ENCODE measurements at places on chromosomes 11 and 22.

- no peak for DNase-seq
Measured at GRCh38 chr11:130413405-130414106, 14.9 kb downstream of the ADAMTS8 start.

DNA sequence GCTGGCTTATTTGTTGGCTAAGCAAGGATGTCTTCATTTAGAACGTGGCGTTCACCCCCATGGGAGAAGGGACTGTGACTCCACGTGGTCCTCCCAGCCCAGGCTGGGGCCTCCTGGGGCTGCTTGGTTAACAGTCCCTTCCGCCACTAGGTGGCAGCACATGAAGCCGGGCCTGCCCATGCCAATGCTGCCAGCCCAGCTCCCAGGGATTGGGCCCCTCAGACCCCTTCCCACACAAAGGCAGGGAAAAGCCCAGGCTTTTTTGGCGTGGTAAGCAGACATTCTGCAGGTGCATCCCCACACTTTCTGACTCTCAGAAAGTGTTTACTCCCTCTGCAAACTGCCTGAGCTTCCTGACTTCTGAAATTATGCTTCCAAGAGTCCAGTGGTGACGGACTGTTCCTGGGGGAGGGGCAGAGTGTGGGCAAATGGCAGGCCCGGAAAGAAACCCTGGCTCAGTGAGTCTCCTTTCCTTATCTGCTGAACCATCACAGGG lies 3.1 kb downstream of the CBX6 start:
- DNase-seq: peak; percentile 91

GRCh38 chr11:75603791-75604736 lies 42.0 kb downstream of the SERPINH1 start:
- no peak for DNase-seq

DNA sequence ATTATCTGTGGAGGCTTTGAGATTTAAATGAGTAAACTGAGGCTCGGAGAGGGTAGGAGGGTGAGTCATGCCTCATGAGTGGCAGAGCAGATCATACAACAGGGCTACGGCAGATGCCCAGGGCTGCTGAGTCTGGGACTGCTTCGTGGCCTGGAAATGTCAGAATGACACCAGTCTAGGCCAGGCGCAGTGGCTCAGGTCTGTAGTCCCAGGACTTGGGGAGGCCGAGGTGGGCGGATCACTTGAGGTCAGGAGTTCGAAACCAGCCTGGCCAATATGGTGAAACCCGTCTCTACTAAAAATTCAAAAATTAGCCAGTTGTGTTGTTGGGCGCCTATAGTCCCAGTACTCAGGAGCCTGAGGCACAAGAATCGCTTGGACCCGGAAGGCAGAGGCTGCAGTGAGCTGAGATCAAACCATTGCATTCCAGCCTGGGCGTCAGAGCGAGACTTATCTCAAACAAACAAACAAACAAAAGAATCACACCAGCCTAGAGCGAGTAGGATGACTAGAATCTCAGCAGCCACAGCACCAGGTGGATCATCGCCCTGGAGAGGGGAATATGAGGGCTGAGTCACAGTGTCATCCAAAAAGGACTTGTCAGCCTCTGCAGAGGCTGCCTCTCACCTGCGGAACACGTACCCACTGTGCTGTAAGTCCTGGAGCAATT lies 48.6 kb upstream of the ADA2 start:
- no peak for DNase-seq

GRCh38 chr22:27726686-27727449 lies 74.7 kb downstream of the MN1 start:
- DNase-seq: no peak

Measured in WTC11 (cell line).